Tongue (tissue), 3 donors: ENCODE measurements at places on chromosomes 2 and 18.
A peak's percentile ranks its signal among the peaks of the same experiment; 100 is the strongest.

GRCh38 chr2:206798000-206798399, 32.6 kb downstream of the FASTKD2 start:
- no peak for DNase-seq

- no peak for DNase-seq
These were observed 2.1 kb downstream of the DPYSL5 start for GRCh38 chr2:26850000-26850431.

DNA sequence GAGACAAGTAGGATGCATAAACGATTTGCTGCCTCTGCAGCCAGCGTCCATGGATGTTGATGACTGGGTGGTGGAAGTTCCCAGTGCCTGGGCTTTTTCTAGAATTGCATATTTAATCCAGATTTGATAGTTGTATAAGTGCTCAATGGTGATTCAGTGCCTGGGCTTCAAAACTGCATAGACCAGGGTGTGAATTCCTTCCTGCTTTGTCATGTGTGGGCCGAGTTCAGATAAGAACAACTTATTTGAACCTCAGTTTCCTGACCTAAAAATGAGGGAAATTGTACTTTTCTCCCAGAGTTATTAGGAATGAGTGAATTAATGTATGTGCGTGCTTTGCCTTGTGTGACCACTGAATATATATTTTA, 154.6 kb downstream of the WDSUB1 start:
- no peak for DNase-seq

DNA sequence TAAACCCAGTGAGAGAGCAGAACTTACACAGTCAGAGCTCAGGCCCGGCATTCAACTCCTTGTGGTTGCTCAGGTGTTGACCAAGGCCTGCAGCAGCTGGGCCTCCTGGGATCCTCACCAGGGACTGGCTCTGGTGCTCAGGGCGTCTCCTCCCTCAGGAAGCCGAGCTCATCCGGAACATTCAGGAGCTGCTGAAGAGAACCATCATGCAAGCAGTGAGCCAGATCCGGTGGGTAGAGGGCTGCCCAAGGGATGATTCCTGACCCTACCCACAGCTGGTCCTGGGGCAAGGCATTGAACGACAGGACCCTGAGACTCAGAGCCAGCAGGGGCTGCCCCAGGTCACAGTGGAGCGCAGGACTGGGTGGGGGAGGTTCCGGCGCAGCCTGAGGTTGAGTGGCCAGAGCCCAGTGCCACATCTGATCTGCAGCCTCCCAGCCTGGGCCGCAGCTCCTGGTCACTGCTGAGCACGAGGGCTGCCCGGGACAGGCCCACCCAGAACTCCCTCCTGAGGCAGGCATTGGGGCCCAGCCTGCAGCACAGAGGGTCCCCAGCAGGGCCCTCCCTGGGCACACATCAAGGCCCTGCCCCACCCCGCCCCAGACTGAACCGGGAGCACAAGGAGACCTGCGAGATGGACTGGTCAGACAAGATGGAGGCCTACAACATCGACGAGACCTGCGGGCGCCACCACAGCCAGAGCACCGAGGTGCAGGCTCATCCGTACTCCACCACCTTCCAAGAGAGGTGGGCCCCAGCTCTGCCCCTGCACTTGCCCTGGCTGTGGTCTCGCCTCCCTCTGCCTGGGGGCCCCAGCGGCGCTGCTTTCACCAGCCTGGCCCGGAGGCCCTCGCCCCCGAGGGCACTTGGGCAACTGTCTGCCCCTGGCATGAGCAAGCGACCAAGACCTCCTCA, 2.4 kb downstream of the TEKT4 start:
- no peak for DNase-seq

GRCh38 chr18:36189486-36189885, 2.2 kb downstream of the MOCOS start:
- DNase-seq = no peak

DNA sequence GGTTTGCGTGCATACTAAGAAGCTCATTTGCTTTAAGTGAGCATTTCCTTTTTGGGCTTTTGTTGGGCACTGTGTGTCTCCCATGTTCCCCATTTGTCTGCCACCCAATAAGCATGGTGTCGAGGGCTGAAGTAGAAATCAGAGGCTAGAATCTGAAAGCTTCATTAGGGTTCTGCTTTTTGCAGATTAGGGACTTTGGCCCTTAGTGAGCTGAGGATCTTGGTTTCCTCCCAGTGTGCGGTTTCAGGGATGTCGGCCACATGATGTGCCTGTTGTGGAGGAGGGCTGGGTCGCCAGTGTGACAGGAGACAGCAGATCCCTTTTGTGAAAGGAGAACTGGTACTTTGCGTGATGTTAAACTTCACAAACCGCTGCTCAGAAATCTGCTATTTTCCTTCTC, 41.1 kb downstream of the PLEKHB2 start:
- DNase-seq = no peak

GRCh38 chr18:706405-706804, 6.0 kb downstream of the ENOSF1 start:
- no peak for DNase-seq

DNA sequence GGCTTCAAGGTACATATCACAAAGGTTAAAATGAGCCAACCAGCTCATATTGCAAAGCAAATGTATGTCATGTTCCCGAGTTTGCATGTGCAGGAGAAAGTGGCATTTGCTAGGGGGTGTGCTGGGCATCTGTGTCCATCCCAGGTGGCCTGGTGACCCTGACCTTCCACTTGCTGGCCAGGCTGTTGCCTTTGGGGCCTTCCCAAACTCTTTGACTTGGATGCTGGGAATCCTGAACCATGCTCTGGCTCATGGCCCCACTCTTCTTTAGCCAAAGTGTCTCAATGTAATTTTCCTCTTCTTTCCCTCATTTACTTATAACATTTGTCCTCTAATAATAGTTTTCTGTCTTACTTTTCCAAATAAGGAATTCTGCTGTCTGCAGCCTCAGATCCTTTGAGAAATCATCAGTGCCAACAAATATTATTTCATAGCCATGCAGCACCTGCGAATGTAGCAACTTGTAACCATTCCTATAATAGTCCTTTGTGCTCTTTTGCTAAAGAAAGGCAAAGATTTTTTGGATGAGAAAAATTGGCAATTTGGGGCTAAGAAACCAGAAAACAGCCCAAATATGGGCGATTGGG, 64.2 kb downstream of the MTCL1 start:
- DNase-seq = no peak

GRCh38 chr2:184767059-184767458, 168.7 kb downstream of the ZNF804A start:
- no peak for DNase-seq

DNA sequence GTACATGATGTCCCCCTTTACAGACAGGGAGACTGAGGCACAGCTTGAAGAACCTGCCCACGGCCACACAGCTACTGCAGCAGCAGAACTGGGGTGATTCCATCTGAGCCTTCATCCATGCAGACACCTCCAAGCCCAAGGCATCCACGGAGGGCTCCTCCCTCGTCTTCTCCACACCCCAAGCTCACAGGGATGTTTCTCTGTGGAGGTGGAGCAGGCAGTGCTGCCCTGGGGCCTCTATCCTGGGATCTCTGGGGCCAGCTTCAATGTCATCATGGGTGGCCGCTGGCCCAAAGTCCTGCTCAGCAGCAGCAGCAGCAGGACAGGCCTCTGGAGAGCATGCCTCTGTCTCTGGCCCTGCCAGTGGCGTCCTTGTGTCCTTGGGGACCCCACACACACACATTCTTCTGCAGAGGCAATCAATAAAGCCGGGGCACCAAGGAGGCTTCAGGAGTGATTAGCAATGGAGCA, 31.2 kb downstream of the ADI1 start:
- DNase-seq = no peak

DNA sequence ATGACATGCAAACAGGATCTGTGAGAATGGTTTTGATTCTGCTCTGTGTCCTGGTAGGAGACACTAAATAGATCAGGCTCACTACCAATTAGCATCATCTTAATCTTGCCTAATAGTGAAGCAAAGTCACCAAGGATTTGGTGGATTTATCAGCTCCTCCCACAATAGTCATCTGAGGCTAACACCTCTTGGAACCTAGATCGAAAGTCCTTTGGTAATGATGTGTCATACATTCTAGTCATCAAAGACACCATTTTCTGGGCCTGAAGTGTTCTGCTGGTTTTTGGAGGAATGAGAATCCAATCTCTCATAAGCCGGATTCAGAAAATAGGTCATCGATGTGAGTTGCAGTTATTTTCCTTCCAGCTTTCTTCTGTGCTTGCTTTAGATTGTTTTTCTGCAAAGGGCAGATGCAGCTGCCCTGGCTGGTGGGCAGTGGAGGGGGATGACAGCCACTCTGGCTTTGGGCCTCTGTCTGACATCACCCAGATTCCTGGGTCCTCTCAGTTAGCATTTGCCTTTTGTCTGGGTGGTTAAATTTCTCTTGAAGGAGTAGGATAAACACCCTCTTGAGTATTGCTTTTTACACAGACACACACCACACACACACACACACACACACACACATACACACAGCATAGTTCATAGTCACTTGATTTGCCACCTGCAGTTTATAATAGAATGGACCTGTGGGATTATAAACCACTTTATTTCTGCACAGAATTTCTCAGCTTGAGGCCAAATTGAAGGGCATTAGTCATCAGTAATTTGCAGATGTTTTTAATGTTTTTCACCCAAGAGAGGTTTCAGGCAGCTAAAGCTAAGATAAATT, at the start of gene MYO3B:
MYO3B (plus strand) TSS at position 198 of the 832 bp plus-strand sequence; CDS start at position 339, 141 bp downstream.
- DNase-seq = peak; percentile 29

DNA sequence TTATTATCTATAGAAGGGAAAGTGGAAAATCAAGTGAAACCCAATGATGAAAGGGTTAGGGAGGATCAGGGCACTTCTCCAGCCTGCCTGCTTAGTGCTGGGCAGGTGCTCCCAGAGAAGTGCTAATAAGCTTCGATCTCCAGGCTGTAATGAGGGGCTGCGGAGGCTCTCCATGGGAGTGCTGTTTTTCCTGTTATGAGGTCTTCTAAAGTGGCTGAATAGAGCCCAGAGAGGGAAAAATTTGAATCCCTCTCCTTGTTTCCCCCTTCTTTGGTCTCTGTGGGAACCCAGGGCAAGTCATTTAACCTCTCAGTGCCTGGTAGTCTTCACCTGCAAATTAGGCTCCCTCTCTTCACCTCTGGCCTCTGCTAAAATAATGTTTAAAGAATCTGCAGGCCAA, 351.7 kb upstream of the DCC start:
- no peak for DNase-seq

GRCh38 chr18:76750917-76751890, 71.2 kb upstream of the ZNF236 start:
- DNase-seq = no peak

DNA sequence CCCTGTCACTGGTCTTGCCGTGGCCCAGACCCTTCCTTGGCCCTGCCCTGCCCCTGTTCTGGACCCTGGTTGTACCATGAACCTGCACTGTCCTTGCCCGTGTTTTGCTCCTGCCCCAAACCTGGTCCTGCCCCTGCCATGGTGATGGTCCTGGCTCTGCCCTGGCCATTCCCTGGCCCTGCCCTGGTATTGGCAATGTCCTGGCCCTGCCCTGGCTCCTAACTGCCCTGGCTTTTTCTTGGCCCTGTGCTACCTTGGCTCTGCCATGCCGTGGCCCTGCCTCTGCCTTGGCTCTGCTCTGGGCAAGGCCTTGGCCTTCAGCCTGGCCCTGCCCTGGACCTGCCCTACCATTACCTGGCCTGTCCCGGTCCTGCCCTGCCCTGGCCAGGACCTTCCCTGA, 5.5 kb upstream of the ANKRD62 start:
- no peak for DNase-seq

DNA sequence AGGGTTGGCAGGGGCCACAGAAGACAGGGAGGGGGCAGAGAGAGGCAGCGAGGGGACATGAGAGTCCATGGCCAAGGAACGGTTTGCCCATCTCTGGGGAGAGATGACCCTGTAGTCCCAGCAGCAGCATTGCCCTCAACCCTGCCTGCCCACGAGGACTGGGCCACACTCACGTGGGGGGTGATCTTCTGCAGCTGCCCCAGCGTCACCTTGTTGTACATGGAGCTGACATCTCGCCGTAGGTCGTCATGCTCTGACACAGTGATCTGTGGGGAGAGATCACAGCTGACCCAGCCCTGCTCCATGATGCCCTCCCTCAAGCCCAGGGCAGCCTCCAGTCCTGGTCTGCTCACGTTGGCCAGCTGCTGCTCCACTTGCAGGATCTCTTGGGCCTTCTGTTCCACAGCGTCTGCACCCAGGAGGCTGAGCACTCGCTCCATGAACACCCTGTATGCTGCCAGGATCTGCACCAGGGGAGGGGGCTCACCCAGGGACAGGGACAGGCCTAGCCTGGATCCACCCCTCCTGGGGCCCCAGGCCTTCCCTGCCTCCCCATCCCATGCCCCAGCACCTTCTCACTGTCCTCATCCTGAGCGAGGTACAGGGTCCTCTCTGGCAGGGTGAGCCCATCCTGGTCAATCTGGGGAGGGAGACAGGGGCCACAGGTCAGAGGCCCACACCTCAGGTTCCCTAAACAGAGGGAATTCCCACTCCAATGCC, 2.8 kb downstream of the ECEL1 start:
- no peak for DNase-seq

- peak; percentile 18 for DNase-seq
These were observed 101.0 kb downstream of the UNC80 start for GRCh38 chr2:209872675-209873074.

DNA sequence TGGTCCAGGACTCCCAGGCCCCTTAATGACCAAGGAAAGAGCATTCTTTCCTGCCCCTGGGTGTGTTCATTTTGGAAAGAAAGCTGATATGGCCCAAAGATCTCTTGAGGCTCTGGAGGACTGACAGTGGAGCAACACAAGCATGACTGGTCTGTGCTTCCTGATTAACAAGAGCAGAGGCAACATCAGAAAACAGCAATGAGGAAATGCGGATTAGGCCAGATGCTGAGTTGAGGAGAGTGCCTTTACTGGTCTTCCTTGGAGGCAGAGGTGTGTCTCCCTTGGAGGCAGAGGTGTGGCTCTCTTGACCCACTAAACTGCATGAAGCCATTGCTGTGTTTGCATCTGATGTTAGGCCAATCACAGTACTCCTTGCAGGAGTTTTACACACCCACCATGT, 19.9 kb downstream of the IL36B start:
- DNase-seq = no peak

DNA sequence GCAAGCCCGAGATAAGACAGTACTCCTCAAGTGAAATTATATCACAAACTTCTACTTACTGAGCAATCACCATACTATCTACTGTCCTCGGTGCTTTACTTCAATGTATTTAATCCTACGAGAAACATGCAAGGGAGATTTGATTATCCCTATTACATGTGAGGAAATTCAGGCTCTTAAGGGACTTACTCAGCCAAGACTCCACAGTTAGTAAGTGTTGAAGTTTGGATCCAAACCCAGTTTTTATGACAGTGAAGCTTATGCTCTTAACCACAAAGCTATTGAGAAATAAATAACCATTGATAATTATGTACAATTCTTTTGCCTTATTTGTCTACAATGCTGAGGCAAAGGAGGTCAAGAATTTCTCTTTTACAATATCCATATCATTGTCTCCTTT, 672.9 kb upstream of the ACVR2A start:
- no peak for DNase-seq
